ENCODE measurements at places on chromosomes 7 and 10.

- DNase-seq, result no peak
These were observed 188.1 kb upstream of the PDE1C start for GRCh38 chr7:32258265-32258664.

- DNase-seq, result no peak
These were observed 284.4 kb upstream of the IGFBP3 start for GRCh38 chr7:46205478-46205877.

DNA sequence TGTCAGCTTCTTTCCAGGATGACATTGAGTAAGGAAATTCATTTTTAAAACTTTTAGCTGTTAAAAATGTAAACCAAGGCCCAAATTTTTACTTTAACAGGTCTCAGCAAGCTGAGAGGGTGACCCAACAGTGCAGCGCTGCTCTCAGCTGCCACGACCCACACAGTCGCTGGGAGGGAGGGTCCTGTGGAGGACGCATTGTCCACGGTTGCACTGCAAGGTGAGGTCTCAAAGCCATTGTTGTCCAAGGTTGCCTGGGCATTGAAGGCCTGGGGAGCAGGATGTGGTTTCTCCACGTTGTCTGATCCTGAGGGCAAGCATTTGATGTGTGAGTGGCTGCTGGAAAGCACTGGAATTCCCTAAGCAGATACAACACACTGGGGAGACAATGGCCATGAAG is 15.1 kb upstream of the VIPR2 start:
- no peak for DNase-seq

DNA sequence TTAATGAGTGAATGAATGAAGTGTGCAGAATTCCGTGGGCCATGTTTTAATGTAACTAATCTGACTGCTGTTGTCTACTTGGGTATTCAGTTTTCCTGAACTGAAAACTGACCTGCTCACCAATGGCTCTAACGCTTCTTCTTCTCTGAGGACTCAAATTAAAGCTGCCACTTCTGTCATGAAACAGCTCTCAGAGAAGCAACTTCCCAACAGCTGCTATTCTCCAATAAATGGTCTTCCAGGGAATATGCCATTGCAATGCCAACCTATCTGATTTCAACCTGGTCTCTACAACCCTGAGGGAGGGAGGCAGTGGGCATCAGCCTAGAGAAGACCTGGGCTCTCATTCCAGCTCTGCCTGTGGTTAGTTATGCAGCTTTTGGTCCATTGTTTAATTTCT is 69.4 kb downstream of the FRMD4A start:
- DNase-seq, result no peak

DNA sequence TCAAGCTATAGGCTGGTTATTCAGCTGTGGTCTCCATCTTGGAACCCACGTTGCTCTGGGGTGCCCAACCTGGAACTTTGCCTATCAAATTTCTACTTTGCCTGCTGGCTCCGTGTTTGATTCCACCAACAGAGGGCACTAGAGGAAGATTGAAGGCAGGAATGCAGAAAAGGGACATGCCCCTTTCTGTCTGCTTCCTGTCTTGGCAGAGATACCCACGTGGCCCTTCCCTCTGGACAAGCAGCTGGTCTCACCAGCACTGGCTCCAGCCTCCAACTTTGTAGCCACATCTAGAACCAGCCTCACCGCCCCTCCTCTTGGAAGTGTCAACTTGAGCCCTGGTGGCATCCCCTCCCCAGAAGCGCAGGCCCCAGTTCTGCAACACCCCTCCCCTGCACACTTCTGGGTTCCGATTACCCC is 52.1 kb upstream of the ZNF438 start:
- peak; percentile 12 for DNase-seq

GRCh38 chr10:62239994-62240393 is 28.6 kb downstream of the RTKN2 start:
- no peak for DNase-seq

DNA sequence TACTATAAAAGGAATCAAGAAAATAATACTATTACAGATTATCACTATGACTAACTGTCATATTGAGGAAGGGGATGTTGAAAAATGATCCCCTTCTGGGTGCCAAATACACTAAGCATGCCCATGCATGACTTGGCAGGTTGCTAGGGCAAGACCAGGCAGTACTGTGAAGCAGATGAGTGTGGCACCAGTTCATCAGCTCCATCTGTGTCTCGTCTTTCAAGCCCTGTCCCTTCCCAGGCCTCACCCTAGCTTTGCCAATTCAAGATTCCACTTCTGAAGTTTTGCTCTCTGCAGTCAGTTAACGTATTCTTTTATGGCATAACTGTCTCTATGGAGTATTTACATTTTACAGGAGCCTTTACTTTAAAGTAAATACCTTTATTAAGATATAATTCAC is 135.6 kb upstream of the HPS1 start:
- DNase-seq, result no peak

GRCh38 chr7:129014501-129015101 is 40.3 kb downstream of the TNPO3 start:
- DNase-seq, result no peak

DNA sequence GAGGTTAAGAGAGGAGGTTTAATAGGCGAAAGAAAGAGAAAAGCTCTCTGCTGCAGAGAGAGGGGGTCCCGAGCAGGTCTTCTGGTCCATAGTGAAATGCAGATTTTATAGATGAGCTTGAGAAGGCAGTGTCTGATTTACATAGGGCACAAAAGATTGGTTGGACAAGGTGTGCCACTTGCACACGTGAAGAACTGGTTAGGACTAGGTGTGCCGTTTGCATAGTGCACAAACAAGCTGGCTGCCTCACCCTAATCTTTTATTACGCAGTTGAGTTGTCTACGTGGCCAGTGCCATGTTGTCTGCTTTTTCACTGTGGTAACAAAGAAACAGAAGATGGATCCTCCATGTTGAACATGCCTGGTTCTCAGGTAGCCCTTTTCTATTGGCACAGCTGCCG is 82.6 kb downstream of the AMPH start:
- DNase-seq, result no peak

DNA sequence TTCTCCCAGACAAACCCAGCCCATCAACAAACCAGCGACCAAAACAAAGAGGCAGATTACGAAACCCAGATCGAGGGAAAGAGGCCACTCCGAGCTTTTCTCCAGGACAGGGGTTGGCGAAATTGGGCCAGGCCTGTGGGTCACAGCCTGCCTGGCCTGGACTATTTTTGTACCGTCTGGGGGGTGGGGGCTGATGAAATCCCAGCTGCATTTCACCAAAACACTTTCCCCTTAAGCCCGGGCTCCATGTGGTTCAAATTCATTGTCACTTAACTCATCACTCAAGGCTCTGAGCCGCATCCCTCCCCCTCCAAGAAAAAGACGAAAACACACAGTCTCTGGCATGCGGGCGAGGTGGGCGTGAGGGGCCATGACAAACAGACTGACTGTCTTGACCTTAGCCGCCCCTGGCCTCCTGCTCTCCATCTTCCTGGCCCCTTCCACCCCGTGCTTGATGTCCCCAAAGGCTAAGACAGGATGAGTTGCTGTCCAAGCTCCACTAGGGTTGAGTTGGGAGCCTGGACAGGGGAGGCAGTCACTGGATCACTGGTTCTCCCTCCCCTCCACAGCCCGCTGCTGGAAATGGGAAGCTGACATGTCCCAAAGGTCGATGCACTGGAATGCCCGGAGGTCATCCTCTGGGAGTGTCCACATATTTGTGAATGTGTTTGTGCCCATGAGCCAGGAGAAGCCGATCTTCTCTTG is 19.2 kb downstream of the TMEM270 start:
- DNase-seq, result no peak

DNA sequence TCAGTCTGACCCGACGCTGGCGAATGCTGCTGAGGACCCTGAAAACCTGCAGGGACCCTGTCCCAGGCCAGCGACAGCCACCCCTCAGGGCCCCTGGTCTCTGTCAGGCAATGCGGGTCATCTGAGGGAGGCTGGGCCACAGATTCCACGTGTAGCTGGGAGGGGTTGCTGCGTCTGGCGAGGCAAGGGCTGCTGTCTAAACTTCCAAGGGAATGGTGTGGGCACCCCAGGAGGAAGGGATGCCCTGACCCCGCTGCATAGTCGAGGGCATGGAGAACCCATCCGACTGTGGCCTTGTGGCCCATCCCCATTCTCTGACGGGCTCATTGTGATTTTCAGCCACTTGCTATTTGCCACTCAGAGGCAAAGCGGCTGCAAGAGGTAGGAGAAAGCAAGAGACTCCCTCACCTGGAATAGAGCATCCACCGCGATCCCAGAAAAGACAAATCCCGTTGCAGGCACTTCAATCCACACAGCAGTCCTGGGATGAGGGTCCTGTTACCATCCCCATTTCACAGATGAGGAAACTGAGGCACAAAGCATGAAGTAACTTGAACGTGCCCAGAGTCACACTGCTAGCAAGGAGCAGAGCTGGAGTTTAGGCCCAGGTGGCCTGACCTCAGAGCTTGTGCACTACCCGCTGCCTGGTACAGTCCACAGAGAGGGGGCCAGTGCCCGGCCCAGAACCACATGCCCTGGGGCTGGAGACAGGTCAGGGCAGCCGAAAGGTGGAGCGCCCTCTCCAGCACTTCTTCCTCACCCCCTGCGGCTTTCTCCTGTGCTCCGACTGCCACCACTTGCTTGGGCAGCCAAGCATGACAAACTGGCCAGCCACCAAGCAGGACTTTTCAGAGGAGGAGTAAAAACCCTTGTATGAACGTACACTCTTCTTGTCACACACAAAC is 163.8 kb upstream of the KLF14 start:
- no peak for DNase-seq

GRCh38 chr7:877312-878232 is 1.2 kb downstream of the GET4 start:
- no peak for DNase-seq

GRCh38 chr7:66930341-66930740 is 9.3 kb downstream of the TMEM248 start:
- no peak for DNase-seq

DNA sequence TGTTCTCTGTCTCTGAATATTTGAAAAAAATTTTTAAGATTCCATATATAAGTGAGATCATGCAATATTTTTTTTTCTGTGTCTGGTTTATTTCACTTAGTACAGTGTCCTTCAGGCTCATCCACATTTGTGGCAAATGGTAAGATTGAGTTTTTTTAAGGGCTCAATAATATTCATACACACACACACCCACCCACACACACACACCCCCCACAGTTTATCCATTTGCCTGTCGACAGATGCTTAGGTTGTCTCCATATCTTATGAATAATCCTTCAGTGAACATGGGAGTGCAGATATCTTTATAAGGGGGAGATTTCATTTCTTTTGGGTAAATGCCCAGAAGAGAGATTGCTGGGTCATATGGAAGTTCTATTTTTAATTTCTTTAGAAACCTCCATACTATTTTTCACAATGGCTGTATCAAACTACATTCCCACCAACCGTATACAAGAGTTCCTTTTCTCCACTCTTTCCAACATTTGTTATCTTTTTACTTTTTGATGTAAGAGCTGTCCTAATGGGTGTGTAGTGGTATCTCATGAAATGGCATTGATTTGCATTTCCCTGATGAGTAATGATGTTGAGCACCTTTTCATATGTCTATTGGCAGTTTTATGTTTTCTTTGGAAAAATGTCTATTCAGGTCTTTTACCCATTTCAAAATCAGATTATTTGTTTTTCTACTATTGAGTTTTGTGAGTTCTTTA is 35.0 kb downstream of the AUTS2 start:
- DNase-seq, result no peak

GRCh38 chr10:26792758-26793495 is 67.8 kb downstream of the ABI1 start:
- DNase-seq, result no peak

DNA sequence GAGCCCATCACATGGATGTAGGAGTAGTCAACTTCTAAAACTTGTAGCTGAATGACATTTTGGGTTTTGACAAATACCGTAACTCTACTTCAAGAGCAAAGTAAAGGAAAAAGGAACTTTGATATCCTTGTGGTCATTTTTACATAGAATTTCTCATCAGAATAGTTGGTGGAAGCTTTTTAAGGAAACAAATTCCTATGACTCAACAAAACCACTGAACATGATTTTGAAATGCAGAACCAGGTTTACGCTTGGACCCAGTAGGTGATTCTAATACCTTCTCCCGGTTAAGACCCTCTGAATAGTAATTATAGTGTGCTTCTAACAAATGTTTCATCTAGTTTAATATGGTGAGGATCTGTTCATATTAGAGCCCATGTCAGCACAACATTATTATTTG is 307.8 kb downstream of the GPR37 start:
- DNase-seq, result no peak

DNA sequence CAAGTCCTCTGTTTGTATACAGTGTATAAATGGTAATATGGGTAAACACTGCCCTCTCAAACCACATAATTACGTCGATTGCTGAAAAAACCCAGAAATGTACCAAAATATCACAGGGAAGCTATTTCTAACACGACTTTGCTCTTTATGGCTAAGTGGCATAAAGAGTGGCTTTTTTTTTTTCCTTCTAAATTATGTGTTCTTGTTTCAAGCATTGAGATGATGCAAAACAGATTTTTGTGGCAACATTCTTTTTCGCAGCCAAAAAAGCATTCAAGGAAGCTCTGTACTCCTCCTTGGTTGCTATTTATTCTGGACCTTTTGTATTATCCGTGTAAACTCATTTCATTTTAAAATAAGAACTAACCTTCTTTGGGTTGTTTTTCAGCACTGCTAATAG is 138.9 kb downstream of the VTI1A start:
- no peak for DNase-seq

DNA sequence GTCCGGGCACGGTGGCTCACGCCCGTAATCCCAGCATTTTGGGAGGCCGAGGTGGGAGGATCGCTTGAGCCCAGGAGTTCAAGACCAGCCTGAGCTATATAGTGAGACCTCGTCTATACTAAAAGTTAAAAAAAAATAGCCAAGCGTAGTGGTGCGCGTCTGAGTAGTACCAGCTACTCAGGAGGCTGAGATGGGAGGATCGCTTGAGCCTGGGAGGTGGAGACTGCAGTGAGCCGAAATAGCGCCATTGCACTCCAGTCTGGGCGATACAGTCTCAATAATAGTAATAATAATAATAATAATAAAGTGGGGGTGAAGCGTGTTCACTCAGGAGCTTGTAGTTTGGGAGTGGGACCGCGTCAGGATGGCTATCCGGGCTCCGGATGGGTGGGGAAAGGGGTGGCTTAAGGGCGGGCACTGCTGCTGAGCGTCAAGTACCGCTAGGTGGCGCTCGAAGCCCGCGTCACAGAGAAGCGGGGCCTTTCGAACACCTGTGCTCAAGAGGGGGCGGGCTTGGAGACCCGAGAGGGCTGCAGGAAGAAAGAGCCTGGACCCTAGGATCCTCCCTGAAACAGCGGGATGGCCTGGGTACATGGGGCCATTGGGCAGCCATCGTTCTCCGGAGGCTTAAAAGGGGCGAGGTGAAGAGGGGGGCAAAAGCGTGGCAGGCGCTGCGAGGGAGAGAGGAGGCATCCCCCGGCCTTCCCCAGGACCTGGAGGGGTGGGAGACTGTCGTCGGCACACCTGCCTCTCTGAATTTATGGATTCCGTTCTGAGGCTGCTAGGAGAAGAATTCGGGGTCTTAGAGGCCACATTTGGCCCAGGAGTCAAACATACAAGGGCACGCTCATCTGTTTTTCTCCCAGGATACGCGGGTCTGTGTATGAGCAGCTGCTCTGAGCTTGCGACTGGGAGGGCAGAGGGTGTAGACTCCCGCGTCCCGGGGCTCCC is 14.5 kb downstream of the LBX1 start:
- peak; percentile 60 for DNase-seq

- DNase-seq, result peak; percentile 30
These were observed 86.0 kb downstream of the ARID5B start for GRCh38 chr10:61987537-61987936.

GRCh38 chr7:86932038-86932512 is 127.4 kb downstream of the ELAPOR2 start:
- DNase-seq, result no peak

- DNase-seq, result no peak
These were observed 32.4 kb downstream of the CRHR2 start for GRCh38 chr7:30649717-30650420.

GRCh38 chr10:1169981-1170866 is 114.0 kb downstream of the WDR37 start:
- no peak for DNase-seq
